HS-5 (cell line): ENCODE measurements at places on chromosomes 6 and 20.

GRCh38 chr6:144617708-144618107, 332.6 kb downstream of the UTRN start:
- no peak for DNase-seq

DNA sequence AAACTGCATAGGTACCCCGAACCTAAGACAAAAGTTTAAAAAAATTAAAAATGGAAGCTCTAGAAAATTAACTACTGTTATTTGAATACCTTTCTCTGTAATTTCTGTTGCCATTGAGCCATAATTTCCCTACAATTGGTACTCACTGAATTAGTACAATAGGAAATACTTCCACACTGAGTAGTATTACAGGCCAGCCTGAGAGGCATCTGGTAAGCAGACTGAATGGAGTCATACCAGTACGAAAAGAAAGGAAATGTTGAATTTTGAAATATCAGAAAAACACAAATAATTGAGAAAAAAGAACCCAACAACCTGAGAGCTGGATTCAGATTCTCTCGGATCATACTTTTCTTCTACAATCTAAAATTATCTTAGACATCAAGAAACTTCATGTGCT, 791.3 kb downstream of the TENT5A start:
- no peak for DNase-seq

GRCh38 chr20:871436-871835, 37.9 kb downstream of the FAM110A start:
- DNase-seq = no peak

GRCh38 chr6:132749111-132749510, 8.6 kb downstream of the VNN2 start:
- DNase-seq = no peak

GRCh38 chr6:68252632-68253031, 382.4 kb upstream of the ADGRB3 start:
- no peak for DNase-seq

DNA sequence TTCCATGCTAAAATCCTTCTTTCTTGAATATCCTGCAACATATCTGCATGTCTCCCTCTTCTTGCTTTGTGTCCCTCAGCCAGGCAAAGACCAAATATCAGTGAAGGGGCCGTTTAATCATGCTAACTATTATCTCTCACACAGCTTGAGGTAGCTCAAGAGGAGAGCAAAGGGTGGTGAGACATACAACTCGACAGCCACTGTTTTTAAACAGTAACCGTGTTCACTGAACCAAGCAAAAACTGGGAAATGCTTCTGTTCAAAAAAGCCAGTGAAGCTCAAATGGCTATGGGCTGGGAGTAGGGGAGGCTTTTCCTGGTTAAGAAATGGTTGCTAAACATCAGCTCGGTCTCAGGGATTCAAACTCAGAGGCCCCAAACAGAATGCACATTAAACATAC, 83.4 kb downstream of the MAP7 start:
- DNase-seq = no peak

DNA sequence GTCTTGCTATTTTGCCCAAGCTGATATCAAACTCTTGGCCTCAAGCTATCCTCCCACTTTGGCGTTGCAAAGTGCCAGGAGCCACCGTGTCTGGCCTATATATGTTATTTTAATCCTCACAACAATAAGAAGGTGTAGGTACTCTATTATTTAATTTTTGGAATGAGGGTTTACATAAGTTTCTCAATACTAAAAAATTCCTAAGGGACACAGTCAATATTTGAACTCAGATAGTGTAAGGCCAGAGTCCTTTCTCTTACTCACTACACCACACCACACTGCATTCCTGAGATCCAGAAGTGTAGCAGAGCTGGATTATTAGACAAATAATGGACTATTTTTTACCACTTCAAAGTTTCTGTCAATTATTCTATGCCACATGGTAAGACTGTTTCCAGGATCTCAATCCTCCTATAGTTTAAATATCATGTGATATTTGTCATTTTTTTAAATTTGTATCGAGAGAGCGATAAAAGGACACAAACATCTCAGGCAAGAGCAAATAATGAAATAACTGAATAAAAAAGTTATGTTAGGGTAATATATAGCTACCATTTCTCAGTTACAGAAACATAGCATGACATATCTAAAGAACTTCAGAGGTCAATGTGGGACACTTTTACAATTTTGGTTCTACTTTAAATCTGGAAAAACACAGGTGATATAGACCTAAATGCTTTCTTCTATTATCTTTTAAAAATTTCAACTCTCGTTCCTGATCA, 162.2 kb upstream of the THEMIS start:
- DNase-seq = no peak

DNA sequence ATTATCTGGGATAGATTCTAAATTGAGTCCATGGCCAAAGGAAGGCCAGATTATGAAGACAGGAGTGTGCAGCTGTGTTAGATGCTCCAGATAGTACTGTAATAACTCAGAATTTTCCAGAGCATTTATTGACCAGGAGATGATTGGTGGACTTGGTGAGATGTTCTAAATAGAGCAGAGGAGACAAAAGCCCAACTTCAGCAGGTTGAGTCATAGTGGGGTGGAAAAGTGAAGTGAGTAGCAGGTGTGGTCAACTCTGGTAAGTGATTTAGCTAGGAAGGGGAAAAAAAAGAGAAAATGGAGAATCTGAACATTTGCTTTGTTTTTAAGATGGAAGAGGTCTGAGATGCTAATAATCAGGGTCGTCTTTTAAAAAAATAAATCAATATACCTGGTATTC, 227.4 kb downstream of the TMEM200A start:
- no peak for DNase-seq

DNA sequence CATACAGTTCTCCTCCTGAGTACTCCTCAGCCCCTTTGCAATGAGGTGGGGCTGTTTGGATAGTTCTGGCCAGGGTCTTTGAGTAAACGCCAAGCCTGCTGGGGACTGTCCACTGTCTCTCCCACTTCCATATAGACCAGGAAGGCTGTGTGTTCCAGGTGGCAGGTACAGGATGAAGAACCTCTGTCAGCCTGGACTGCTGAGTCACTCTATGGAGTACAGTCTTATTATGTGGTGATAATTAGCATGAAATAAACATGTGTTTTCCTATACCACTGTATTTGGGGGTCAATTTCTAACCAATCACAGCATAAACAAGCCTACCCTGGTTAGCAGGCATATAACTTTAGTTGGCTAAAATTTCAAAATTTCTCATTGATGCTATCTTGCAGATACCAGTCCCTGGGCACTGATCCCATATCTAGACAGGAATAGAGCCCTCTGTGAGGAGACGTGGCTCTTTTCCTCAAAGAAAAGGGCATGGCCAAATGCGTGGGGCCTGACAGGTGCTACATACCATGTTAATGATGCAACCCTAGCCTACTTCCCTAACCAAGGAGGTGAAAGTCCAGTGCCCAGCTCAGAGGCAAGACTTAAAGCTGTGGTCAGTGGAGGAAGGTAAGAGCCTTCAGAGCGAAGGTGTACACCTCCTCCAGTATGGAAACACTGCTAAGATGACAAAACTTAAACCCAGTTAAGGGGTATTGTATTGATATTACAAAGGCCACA, 4.5 kb upstream of the ALDH8A1 start:
- no peak for DNase-seq

DNA sequence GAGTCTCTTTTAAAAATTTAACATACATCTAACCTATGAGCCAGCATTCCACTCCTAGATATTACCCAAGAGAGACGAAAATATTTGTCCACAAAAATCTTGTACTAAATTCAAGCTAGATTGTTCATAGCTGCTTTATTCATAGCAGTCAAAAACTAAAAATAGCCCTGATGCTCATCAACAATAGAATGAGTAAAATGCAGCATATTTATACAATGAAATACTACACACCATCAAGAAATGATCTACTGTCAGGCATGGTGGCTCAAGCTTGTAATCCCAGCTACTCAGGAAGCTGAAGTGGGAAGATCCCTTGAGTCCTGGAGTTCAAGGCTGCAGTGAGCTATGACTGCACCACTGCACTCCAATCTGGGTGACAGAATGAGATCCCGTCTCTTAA, 22.0 kb upstream of the SRC start:
- peak; percentile 83 for DNase-seq
